ENCODE measurements at places on chromosomes 16 and 17.

- DNase-seq = no peak
These were observed 62.8 kb upstream of the HS3ST2 start for GRCh38 chr16:22751104-22751667.

- no peak for DNase-seq
These were observed 265.1 kb downstream of the CDH13 start for GRCh38 chr16:82891918-82892317.

DNA sequence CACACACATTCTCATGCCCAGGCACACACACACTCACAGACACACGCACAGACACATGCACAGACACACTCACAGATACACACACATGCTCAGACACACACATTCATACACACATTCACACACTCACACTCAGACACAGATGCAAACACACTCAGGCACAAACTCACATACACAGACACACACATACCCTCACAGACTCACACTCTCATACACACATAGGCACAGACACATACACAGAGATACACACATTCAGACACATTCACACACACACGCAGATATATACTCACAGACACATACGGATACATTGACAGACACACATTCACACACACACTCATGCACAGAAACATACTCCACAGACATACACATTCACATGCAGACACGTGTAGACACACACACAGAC lies 89.6 kb downstream of the RBFOX3 start:
- DNase-seq = no peak

- no peak for DNase-seq
These were observed 1.0 kb downstream of the PMM2 start for GRCh38 chr16:8798535-8799157.

- DNase-seq = no peak
These were observed 4.6 kb upstream of the NPIPB2 start for GRCh38 chr16:11946433-11946832.

DNA sequence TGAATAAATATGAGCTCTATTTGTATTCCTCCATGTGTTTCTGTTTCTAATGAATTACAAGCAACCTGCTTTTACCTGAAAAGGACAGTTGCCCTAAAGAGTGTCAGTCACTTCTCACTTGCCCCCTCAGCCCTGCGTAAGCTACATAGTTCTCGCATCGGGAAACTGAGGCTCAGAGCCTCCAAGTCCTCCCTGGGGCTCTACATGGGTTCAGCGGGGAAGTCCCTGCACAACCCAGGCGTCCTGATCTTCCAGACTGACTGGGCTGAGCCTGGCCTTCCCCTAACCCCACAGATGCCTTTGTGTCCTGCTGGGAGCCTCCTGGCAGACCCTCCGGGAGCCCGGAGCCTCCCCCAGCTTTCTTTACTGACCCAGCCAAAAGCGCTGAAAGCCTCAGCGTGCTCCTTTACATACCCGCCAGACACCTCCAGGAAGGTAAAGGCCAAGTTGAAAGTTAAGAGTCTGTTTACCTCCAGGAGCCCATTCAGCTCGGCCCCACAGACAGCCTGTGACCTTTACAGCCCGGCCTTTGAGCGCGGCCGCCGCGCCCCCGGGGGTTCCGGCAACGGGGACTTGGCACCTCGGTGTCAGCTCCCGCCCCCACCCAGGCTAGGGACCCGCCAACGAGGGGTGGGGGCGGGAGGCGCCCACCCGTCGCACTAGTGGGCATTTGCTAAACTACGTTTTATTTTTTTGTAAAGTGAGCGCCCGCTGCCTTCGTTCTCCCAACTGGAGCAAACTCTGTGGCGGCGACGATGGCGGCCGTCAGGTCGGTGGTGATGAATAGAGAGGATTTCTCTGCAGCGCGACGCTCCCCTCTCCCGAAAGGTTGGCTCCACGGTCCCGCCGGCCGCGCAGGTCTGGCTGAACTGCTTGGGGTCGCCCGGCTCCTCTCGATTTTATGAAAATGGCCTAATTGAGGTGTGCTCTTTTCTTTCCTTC lies 4.4 kb upstream of the HOXB13 start:
- DNase-seq = no peak

DNA sequence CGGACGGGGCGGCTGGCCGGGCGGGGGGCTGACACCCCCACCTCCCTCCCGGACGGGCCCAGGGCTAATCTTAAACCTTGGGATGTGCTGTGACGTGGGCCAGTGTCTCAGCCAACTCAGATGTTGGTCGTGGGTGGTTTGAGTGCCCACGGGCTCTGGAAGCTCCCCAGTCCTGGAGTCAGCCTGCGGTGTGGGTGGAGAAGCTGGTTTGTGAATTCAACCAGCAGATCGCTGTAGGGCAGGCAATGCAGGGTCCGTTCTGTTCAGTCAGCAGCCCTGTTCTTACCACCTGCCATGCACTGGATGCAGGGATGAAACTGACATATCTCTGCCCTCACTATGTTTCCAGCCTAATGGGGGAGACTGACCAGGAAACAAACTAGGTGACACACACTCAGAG lies 8.0 kb upstream of the ZNF500 start:
- DNase-seq = no peak

DNA sequence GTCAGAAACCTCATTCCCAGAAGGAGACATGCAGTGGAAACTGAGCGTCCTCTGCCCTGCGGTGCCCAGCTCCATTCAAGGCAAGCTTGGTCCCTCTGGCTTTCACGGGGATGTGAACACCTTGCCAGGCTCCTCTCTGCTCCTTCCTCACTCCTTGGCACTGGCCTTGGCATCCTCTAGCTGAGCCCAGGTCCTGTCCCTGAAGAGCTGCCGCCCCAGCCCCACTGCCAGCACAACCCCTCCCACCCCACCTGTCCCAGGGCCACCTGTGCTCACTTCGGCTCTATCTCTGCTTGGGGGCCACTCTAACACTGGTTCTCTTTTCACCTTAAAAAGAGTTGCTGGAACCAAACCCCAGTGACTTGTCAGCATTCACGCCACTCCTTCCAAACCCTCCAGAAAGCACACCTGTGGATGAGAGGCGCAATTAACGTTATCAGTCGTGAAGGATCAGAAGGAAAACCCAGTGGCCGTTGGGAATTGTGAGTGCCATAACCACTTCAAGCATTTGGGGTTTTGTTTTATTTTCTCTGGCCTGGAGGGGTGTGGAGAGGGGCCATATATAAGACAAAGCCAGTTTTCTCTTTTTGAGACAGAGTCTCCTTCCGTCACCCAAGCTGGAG lies 103.7 kb downstream of the AXIN2 start:
- no peak for DNase-seq

- DNase-seq = no peak
These were observed 12.7 kb downstream of the JUP start for GRCh38 chr17:41773731-41774193.

DNA sequence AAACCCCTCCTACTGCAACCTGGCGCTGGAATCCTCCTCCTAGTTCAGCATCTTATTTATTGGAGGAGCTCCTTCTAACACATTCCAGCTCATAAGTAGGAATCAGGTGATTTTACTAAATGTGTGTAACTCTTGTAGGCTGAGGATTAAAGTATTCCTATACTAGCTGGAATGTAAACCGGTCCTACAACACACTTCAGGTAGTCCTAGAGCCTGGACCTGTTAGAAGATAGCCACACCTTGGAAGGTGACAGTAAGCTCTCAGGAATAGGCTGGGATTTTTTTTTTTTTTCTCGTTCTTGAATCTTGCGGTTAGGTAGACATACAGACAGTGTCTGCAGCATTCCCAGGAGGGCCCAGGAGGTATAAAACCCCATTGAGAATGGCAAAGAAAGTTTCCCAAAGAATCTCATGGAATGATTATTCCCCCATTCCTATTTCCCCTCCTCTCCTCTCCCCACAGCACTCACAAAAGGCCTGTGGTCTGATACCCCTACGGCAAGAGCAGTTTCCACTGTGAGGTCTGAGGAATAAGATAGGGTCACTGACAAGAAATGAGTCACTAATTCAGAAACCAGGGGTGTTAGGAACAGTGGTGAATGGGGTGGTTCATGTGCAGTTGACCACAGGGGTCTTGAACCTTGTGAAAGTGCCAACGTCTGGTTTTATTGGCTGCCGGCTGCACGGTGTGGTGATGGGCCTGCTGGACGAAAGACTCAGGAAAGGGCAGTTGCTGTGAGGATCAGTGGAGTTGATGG lies 267.1 kb downstream of the UTP18 start:
- DNase-seq = no peak

- DNase-seq = no peak
These were observed 2.0 kb downstream of the PPP1R9B start for GRCh38 chr17:50148226-50149090.

- peak; percentile 85 for DNase-seq
These were observed at the start of gene METRNL for GRCh38 chr17:83079352-83079747. METRNL (plus strand) TSS chr17:83079609; CDS start chr17:83079816, 207 bp downstream.

DNA sequence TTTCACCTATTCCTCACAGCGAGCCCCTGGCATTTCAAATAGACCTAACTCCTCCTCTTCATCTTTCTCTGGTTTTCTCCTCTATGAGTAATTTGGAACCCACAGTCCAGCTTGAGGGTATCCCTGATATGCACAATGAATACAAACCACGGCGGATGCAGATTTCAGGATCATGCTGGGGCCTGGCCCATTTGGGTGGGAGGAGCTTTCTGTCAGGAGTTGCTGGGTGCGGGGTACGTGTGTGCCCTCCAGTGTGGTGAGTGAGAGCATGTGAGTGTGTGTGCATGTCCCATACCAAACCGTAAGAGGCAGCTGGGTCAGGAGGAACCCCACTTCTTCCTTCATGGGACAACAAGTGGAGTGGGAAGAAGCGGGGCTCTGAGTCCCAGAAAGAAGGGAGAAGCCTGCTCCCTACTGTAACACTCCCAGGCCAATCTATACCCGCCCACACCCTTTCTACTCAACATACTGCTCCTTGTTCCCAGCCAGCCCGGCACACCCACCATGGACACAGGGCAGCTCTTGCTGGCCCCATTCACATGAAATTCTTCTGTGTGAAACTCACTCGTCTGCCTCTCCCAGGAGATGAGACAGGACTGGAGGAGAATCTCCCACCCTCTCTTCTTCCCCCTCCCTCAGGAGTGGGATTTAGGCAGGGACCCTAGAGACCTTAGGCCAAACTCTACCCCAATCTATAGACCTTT lies 18.4 kb downstream of the CNTNAP1 start:
- no peak for DNase-seq

All from D721Med (cell line).